Stimulated activated naive CD4-positive, alpha-beta T cell treated with Interleukin-2 at 50 U/mL for 16 hours (primary cell): ENCODE measurements at places on chromosomes 7 and 10.
A peak's percentile ranks its signal among the peaks of the same experiment; 100 is the strongest.

- no peak for DNase-seq
These were observed 527 bp downstream of the HOXA1 start for GRCh38 chr7:27095050-27095896.

- DNase-seq, result no peak
These were observed 147.8 kb downstream of the MAD1L1 start for GRCh38 chr7:2084781-2085505.

- DNase-seq, result no peak
These were observed 291.0 kb downstream of the RNLS start for GRCh38 chr10:88292185-88292514.

DNA sequence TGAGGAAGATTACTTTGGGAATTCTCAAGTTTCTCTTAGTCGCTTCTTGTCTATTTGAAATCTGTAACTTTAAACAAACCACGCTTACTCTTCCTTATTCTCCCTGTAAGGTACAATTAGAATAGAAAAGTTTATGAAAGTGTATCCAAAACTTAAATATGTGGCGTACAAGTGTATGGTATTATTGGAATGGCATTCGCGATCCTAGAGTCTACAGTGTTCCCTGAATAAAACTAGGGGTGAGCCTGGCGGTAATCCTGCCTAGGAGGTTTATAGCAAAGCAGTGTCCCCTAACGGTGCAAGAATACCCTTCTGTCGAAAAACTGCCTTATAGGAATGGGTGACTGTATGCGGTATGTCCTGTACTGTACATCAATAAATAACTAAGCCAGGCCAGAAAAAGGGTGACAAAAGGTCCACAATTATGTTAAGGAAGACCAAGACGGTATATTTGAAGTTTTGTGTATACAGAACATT lies 1.2 kb downstream of the TASOR2 start:
- DNase-seq, result no peak

- no peak for DNase-seq
These were observed 19.3 kb upstream of the TSPAN13 start for GRCh38 chr7:16734148-16734726.

DNA sequence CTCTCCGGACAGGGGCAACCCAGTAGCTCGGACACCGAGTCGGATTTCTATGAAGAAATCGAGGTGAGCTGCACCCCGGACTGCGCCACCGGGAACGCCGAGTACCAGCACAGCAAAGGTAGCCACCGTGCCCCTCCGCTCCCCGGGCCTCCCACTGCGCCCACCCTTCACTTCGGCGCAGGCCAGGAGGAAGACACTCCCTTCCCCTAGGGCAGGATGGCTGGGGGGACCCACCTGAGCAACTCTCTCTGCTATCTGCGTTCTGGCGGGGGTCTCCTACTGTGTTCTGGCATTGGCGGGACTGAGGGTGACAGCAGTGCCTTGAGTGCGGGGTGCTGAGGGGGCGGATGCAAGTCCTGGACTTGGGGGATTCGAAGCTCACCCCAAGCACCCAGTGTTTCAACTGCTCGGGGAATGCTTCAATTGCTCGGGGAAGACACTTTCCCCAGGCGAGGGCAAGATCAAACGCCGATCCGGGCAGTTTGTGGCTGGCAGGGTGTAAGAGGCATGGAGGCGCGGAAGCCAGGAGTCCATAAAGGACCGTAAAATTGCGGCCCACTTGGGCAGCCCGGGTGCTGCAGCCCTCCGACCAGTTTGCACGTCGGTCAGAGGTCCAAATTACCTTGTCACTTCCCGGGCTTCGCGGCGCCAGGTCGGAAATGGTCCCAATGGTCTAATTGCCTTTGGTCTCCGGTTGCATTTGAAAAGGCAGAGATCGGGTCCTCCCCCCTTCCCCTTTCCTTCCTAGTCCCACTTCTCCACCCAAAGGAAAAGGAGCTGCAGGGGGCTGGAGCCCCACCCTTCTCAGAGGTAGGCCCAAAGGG lies 950 bp downstream of the EVX1 start:
- no peak for DNase-seq

DNA sequence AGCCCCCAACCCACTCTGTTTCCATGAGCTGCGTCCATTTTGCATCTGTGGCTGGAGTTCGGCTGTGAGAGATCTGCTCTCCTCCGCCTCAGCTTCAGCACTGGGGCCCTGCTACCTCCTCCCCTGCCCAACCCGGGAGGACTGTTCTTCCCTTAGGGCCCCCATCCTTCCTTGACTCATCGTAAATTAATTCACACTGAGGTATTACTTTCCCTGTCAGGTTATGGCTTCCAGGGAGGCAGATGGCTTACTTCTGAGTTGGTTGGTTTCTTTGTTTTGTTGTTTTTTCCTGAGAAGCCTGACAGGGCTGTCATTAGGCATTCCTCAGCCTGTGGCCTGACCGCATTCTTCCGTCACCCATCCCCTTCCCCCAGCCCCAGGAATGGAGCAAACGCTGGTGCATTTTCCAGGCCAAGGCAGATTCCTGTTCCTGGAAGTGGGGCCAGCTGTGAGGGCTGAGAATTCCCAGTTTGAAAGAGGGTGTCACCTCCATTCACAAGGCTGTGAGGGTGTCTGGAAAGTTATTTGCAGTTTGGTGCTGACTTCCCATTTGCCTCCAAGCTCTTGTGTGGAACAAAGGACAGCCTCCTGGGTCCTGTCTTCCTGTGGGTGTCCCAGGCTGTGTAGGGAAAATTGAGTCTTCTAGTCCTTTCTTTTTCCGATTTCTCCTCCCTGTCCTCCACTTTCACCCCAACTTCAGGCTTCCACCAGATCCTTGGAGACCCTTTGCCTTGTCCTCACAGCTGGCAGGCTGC lies 11.7 kb downstream of the CPA5 start:
- DNase-seq, result no peak

GRCh38 chr10:117071286-117072050 lies 66.5 kb upstream of the SHTN1 start:
- DNase-seq, result no peak

- DNase-seq, result no peak
These were observed 28.2 kb downstream of the SGPL1 start for GRCh38 chr10:70843776-70844489.

DNA sequence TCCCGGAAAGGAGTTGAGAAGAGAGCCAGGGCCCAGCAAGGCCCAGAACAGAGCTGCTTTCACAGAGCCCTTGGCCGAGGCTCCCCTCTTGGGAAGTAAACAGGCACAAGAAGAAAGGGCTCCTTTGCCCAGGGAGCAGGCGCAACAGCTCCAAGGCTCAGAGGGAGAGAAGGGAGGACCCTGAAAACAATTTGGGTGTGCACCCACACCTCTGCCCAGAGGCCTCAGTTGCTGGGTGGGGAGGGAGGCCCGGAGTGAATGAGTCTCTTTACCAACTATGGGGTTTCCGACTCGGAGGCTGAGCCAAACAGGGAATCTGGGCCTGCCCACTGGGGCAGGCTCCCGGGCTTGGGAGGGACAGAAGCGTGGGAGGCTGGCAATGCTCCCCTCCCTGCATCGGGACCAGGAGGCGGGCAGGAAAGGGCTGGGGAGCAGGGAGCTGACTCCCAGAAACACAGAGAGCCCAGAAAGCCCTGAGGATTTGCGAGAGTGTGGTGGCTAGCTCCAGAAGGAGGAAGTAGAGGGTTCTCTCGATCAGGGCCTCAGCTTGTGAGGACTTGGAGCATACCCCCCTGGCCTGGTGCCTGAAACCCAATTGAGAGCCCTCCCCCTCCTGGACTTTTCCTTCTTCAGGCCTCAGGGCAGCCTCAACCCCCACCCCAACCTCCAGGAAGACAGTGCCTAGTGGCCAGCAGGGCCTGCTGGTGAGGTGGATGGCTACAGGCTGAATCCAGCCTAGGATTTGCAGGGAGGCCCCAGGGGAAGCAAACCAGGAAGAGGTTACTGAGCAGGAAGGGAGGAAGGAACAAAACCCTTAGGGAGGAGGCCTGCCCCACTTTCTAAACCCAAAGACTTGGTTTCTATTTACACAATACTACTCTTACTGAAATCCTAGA lies 6.2 kb downstream of the C10orf105 start:
- DNase-seq, result peak; percentile 34
